ENCODE measurements at places on chromosomes 16 and 17.
A peak's percentile ranks its signal among the peaks of the same experiment; 100 is the strongest.

DNA sequence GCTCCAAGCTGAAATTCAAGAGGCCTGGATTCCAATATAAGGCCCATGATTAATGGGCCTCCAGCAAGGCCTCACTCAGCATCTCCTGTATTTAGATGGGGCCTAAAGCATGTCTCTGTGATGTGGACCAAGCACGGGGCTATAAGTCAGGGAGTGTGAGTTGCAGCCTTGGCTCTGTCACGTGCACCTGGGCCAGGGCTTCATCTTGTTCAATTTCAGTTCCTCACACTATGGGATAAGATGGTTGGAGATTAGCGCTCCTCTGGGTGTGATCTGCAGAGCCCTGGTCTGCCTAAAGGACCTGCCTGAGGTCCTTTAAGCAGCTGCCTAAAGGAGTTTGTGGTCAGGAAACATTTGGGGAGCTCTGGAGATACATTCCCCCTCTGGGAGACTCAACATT lies 25.2 kb downstream of the KLHL36 start:
- DNase-seq: no peak

GRCh38 chr16:22300427-22301071 lies 3.3 kb downstream of the POLR3E start:
- peak; percentile 85 for DNase-seq

DNA sequence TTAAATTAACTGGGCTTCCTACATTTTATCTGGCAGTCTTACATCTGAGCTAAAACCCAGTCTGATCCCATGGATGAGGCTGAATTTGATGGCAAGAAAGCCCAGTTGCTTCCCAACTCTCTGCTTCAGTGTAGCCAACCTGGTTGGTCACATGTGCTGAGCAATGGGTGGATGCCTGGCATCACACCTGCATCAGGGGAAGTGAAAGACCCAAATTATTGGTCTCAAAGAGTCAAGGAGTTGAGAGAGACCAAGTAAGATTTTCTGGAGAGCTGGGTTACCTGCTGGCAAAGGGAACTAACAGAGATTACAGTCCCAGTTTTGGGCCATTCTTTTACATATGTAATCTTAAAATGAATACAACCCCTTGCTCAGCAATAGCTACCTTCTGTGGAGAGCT lies 38.8 kb downstream of the RGS9 start:
- DNase-seq: no peak

DNA sequence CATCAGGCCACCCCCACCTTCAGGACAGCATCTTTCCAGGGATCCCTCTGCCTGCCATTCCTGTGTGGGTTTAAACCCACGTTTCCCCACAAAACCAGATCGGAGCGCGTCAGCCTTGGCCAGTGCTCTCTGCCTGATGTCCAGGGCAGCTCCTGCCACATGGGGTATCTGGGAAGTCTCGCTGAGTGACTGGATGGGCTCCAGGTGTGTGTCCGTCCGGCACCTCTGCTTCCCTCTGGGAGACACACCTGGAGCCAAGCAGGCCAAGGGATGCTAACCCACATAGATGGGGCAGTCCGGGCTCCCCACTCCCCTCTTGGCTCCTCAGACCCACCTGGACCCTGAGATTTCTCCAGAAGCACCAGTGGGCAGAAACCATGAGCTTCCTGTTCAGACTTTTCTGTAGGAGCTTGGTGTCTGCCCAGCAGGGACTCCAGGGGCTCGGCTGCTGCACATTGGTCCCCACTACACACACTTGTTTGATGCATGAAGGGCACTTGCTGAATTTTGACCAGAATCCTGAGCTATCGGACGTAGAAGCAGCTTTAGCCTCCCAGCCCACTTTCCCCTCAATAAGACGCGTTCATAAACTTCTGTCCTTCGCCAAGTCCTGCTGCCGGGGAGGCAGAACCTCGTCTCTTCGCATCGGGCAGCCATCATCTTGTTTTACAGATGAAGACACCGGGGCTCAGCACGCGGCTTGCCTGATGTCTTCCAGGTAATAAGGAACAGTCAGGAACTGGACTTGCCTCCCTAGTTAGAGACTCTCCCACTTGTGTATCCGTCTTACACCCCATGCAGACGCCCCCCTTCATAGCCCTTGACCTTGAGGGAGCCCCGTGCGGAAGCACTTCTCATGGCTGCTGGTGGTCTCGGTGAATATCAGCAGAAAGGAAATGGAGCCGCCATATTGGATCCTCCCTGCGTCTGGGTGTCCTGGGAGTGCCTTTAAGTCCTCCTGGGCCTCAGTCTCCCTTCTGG lies 91.6 kb upstream of the ZNF469 start:
- DNase-seq: no peak

DNA sequence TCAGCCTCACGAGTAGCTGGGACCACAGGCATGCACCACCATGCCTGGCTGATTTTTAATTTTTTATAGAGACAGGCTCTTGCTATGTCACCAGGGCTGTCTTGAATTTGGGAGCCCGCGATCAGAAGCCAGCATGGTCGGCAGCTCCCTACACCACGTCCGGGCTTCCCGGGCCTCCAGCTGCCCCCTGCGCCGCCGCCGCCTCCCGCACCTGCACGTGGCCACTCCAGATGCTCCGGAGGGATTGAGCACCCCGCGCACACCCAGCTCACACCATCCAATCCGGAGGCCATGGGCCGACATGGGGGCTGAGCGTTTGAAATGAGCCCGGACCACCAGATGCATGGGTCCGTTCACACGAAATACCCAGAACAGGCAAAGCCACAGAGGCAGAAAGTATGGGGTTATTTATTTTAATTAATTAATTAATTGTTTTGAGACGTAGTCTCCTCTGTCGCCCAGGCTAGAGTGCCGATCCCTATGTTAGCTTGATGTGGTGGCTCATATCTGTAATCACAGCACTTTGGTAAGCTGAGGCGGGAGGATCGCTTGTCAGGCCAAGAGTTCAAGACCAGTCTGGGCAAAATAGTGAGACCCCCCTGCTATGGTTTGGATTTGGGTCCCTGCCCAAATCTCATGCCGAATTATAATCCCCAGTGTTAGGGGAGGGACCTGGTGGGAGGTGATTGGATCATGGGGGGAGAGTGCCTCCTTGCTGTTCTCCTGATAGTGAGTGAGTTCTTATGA lies 17.1 kb upstream of the PDXDC1 start:
- DNase-seq: no peak

Measured in foreskin fibroblast (primary cell).